ENCODE measurements at places on chromosomes 6 and 20. TPM values are rescaled to one million over a fixed set of nuclear protein-coding genes. Genes with fewer than 3 reads are reported as not detected.

- DNase-seq, result no peak
Measured at GRCh38 chr6:4965562-4966389, 38.1 kb downstream of the RPP40 start.

DNA sequence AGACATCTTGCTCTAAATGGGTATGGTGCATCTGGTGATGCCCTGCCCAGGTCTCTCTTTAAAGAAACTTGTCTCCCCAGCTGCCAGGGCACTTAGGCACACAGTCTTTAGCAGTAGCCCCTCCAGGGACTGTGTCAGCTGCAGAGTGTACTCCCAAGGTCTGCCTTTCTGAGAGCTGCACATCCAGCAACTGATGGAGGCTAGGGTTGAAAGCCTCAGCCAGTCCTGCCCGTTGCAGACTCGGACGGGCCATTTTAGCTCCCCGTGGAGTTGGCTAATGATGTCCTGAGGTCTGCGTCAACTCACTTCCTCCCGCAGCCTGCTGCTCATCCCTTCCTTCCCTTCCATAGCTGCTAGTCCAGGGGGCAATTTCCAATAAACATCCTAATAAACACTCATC, 381.8 kb downstream of the PTPRT start:
- no peak for DNase-seq

GRCh38 chr6:82711105-82711827, 347.6 kb downstream of the TPBG start:
- no peak for DNase-seq

The TMEM217 gene
- polyA plus RNA-seq, result 0.38 TPM
